Fibroblast of lung (primary cell): ENCODE measurements at places on chromosomes 3 and 15. TPM values are rescaled to one million over a fixed set of nuclear protein-coding genes. Genes with fewer than 3 reads are reported as not detected.
A peak's percentile ranks its signal among the peaks of the same experiment; 100 is the strongest.

The DUOXA2 gene
- not detected in 2 replicates for polyA plus RNA-seq

- DNase-seq = no peak
- H3K27ac ChIP-seq = no peak overlapping the region
- no peaks in the 10 kb centered on the region for H3K36me3 ChIP-seq
- no peaks in the 10 kb centered on the region for H3K27me3 ChIP-seq
- no peaks in the 10 kb centered on the region for H3K4me1 ChIP-seq
- H3K4me3 ChIP-seq = no peak overlapping the region
Measured at GRCh38 chr3:147640781-147641180, 231.6 kb downstream of the ZIC1 start.

DNA sequence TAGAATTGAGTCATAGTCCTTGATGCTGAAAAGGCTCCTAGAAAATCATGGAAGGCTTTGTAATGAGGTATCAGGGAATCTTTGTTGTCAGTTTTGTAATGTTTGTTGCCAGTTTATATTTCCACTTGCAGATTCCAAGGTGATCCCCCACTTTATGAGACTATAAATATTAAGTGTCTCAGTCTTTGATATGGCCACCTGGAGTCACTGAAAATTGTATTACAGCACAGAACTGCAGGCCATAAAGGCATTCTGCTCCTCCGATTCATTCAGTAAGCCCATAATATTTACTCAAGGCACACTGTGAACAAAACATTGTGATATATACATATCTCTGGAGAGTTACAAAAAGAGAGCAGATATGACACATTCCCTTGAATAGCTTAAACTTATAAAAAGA, 457.8 kb upstream of the ZNF385D start:
- H3K4me3 ChIP-seq = no peak overlapping the region
- no peaks in the 10 kb centered on the region for H3K27me3 ChIP-seq
- no peak overlapping the region for H3K27ac ChIP-seq
- H3K36me3 ChIP-seq = no peaks in the 10 kb centered on the region
- no peaks in the 10 kb centered on the region for H3K4me1 ChIP-seq

DNA sequence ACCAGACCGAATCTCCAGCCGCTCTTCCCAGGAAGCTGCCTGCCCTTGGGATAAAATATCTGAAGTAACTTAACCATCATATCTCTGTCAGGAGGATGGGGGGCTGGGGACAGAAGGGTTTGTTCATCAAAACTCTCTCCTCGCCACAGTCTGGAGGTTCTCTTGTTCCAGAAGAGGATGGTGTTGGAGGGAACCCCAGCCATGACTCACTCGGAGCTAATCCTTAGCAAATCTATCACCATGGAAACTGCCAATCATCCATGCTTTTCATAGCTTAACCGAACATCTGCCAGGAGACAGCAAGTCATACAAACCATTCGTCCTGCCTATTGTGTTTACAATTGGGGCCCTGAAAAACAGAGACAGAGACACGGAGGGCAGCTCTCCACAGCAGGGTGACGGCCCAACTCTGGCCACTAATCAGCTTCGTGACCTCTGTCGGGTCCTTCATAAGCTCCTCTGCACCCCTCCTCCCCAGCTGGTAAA, 73.8 kb upstream of the HEG1 start:
- H3K36me3 ChIP-seq = no peaks in the 10 kb centered on the region
- peak overlapping the region; percentile 89 for H3K27ac ChIP-seq
- peak; percentile 100 for DNase-seq
- no peaks in the 10 kb centered on the region for H3K27me3 ChIP-seq
- peaks cover 29% of the 10 kb centered on the region for H3K4me1 ChIP-seq

The CELSR3 gene
- 0.34 and 0.44 TPM in 2 replicates for polyA plus RNA-seq

DNA sequence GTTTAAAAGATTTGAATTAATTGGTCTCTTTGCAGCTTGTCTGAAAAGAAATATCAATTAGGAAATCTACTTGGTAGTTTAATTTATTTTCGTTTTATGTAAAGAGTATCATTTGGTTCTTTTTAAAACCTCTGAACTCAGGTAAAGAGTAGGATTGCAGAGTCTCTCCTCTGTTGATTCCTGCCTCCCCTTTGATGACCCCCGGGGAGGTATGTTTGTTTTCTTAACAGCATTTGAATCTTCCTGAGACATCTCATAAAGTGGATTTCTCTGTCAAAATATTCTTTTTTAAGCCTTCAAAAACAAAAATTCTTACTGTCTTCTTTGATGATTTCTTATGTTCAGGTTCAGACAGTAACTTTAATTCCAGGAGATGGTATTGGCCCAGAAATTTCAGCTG, 8.0 kb downstream of the IDH3A start:
- DNase-seq = no peak
- no peaks in the 10 kb centered on the region for H3K4me1 ChIP-seq
- no peaks in the 10 kb centered on the region for H3K27me3 ChIP-seq
- H3K36me3 ChIP-seq = peaks cover 2% of the 10 kb centered on the region
- no peak overlapping the region for H3K4me3 ChIP-seq

DNA sequence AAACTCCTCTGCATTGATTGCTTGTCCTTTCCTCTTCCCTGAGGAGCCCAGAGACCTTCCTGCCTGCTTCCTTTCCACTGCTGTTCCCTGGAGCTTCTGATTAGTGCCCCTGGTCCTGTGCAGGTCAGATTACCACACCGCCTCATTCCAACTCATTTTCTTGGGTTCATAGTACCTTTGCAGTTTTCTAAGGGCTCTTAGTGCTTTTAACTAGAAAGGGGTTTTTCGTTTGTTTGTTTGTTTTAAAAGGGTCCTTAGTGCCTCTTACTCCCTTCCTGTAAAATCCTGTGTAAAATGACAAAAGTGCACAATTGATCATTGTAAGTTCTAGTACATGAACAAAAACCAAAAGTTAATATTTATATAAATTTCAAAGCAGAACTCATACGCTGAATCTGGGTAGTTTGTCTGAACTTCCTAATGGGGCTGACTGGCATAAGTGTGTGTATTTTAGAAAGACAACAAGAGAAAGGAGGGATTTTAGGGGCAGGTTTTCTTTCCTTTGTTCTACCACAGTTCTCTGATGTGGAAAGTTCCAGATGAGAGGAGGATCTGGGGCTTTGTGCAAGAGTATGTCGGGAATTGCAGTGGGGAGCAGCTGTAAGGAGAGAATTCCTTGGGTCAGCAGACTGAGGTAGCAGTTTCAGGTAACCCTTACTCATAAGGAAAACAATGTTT, 30.6 kb downstream of the SNRK start:
- no peak overlapping the region for H3K27ac ChIP-seq
- no peak overlapping the region for H3K4me3 ChIP-seq
- no peaks in the 10 kb centered on the region for H3K27me3 ChIP-seq
- H3K36me3 ChIP-seq = no peaks in the 10 kb centered on the region
- peaks cover 11% of the 10 kb centered on the region for H3K4me1 ChIP-seq

GRCh38 chr3:118755253-118755801, 279.3 kb downstream of the IGSF11 start:
- no peaks in the 10 kb centered on the region for H3K27me3 ChIP-seq
- H3K4me3 ChIP-seq = no peak overlapping the region
- no peaks in the 10 kb centered on the region for H3K4me1 ChIP-seq
- H3K36me3 ChIP-seq = no peaks in the 10 kb centered on the region
- DNase-seq = no peak
- no peak overlapping the region for H3K27ac ChIP-seq

GRCh38 chr3:74561881-74562280, 52.6 kb downstream of the CNTN3 start:
- H3K4me1 ChIP-seq = no peaks in the 10 kb centered on the region
- no peaks in the 10 kb centered on the region for H3K36me3 ChIP-seq
- H3K27me3 ChIP-seq = no peaks in the 10 kb centered on the region

The FBXL2 gene
- 16.0 and 26.5 TPM in 2 replicates for polyA plus RNA-seq

DNA sequence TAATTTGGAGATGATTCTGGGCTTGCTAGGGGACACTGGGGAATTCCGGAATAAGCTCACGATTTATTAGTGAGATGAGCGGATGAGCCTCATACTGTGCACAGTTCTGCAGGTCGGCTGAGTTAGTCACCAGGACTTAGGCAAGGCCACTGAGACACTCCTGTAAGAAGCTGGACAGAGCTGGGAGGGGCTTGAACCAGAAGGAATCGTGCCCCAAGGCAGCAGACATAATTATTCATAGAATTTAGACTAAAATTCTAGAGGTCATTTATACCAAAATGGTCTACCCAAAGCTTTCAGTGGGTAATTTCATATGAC, 121.4 kb downstream of the VGLL4 start:
- H3K36me3 ChIP-seq = no peaks in the 10 kb centered on the region
- H3K4me1 ChIP-seq = no peaks in the 10 kb centered on the region
- no peak overlapping the region for H3K27ac ChIP-seq

The TGM4 gene
- polyA plus RNA-seq = 0.02 TPM in 1 of 2 replicates, not detected in the other

The LTK gene
- 0.14 and 0.19 TPM in 2 replicates for polyA plus RNA-seq

- H3K27me3 ChIP-seq = no peaks in the 10 kb centered on the region
- H3K36me3 ChIP-seq = no peaks in the 10 kb centered on the region
- no peak overlapping the region for H3K27ac ChIP-seq
Measured at GRCh38 chr3:145942052-145942451, 218.9 kb downstream of the PLOD2 start.

- H3K27ac ChIP-seq = no peak overlapping the region
- no peak for DNase-seq
- no peaks in the 10 kb centered on the region for H3K4me1 ChIP-seq
- no peaks in the 10 kb centered on the region for H3K36me3 ChIP-seq
Measured at GRCh38 chr15:81942655-81943195, 103.1 kb downstream of the MEX3B start.

GRCh38 chr15:78247911-78248310, 13.5 kb upstream of the ACSBG1 start:
- H3K36me3 ChIP-seq = no peaks in the 10 kb centered on the region
- H3K27ac ChIP-seq = no peak overlapping the region
- H3K4me1 ChIP-seq = no peaks in the 10 kb centered on the region
- no peak overlapping the region for H3K4me3 ChIP-seq

The FSD2 gene
- not detected in 2 replicates for polyA plus RNA-seq

The AGTR1 gene
- 1.6 and 3.9 TPM in 2 replicates for polyA plus RNA-seq

The CFAP20DC gene
- polyA plus RNA-seq = 1.9 and 2.7 TPM in 2 replicates

- DNase-seq = peak; percentile 6
- H3K27me3 ChIP-seq = no peaks in the 10 kb centered on the region
- H3K27ac ChIP-seq = no peak overlapping the region
- peaks cover 2% of the 10 kb centered on the region for H3K4me1 ChIP-seq
Measured at GRCh38 chr15:66298803-66299251, 5.5 kb downstream of the DIS3L start.

The SNTN gene
- polyA plus RNA-seq = not detected in 2 replicates

- H3K27me3 ChIP-seq = peaks cover 34% of the 10 kb centered on the region
- peak overlapping the region; percentile 61 for H3K4me3 ChIP-seq
- H3K36me3 ChIP-seq = no peaks in the 10 kb centered on the region
- DNase-seq = no peak
- H3K4me1 ChIP-seq = no peaks in the 10 kb centered on the region
Measured at GRCh38 chr3:128498127-128498626, 5.2 kb upstream of the GATA2 start.

GRCh38 chr3:184428561-184429175, 48.8 kb downstream of the CHRD start:
- peak; percentile 93 for DNase-seq
- no peaks in the 10 kb centered on the region for H3K36me3 ChIP-seq
- H3K4me3 ChIP-seq = no peak overlapping the region
- peaks cover 3% of the 10 kb centered on the region for H3K27me3 ChIP-seq
- H3K4me1 ChIP-seq = no peaks in the 10 kb centered on the region

DNA sequence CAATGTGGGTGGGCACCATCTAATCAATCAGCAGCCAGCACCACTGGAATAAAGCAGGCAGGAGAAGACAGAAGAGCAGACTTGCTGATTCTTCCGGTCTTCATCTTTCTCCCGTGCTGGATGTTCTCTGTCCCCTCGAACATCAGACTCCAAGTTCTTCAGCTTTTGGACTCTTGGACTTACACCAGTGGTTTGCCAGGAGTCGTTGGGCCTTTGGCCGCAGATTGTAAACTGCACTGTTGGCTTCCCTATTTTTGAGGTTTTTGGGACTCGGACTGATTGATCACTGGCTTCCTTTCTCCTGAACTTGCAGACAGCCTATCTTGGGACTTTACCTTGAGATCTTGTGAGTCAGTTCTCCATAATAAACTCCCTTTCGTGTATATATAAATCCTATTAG, 292.8 kb downstream of the BCHE start:
- DNase-seq = no peak
- H3K27ac ChIP-seq = no peak overlapping the region
- no peaks in the 10 kb centered on the region for H3K27me3 ChIP-seq
- H3K36me3 ChIP-seq = no peaks in the 10 kb centered on the region

DNA sequence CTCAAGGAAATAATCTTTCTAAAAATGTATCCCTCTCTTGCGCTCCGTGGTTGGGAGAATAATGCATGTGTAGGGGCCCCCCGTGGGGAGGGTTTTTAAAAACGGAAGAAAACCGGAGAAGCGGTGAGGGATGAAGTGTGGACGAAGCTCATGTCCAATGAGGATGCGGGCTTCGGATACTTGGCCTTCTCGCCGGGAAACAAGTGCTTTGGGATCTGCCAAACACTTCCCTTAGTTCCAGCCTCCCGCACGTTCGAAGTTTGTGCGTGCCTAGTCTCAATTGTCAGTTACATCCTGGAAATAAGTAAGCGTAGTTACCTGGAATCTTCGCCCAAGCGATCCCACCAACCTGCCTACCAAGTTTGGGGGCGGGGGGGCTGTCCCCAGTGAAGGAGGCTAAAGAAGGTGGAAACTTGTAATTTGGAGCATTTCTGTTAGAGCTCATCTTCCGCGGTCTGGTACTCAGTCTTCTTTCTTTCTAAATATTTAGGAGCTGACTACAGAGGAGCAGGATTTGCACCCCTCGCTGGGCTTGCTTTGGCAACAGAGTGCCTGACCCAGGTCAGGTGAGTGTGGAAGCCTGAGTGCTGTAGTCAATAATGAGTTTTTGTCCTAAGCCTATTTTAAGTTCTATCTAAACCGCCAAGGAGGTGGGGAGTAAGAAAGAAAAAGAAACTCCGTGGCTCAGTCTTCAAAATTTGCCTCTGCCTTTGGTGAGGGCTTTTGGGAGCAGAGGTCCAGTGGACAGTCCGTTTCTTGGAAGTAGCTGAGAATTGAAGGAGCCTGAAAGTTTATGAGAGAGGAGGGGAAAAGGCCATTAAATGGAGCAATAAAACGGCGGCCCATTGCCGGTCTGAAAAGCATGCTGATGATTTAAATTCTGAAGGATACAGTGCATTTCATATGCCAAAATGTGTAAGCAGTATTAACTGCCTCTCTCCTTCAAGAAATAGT, 1.1 kb downstream of the ITPR1 start:
- peak; percentile 38 for DNase-seq
- H3K4me1 ChIP-seq = no peaks in the 10 kb centered on the region
- no peaks in the 10 kb centered on the region for H3K36me3 ChIP-seq
- no peak overlapping the region for H3K27ac ChIP-seq

DNA sequence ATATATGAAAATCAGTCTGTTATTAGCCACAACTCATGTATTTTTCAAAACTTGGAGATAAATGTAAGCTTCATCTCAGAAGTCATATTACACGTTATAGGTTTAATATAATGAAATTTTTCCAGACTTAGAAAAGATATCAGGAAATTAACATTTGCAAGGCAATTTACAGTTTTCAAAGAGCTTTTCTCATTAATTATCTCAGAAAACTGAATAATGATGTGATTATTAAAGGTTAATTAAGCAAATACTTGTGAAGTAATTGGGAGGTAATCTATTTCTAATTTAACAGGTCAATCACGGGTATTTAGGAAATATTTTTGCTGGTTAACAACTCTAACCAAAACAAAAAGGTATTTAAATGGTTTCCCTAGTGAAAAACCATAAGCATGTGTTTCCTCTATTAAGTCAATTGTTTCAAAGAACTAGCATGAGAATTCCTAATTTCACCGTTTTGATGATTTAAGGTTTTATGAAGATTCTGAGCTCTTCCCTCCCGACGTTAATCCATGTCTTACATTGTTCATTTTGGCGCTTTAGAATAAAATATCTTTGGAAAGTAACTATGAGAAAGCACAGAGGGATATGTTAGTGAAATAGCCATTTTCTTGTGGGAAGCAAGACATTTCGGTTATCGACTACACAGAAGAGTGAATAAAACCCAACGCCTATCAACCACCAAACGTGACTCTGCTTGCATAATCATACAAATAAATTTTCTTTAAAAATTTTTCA, 1.5 kb upstream of the NEO1 start:
- no peaks in the 10 kb centered on the region for H3K36me3 ChIP-seq
- H3K4me1 ChIP-seq = no peaks in the 10 kb centered on the region
- H3K27ac ChIP-seq = no peak overlapping the region
- H3K4me3 ChIP-seq = peak overlapping the region; percentile 76
- no peak for DNase-seq
